A172 (cell line): ENCODE measurements at places on chromosomes 12 and 14.
A peak's percentile ranks its signal among the peaks of the same experiment; 100 is the strongest.

GRCh38 chr14:22265319-22266141 is 323.5 kb downstream of the DAD1 start:
- DNase-seq = no peak

DNA sequence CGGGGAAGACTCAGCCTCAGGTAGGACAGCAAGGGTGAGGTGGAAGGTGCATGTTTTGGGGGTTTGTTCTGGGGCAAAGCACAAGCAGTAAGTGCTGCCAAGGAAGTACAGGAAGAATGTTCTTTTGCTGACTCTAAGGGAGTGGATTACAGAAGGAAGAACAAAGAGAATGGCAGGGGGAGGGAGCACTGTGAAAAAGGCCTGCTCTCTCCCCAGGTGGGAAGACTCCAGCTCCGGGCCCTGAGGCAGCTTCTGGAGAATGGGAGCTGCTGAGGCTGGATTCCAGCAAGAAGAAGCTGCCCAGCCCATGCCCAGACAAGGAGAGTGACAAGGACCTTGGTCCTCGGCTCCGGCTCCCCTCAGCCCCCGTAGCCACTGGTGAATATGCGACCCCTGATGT is 7.0 kb upstream of the PFDN5 start:
- DNase-seq = no peak

- no peak for DNase-seq
Measured at GRCh38 chr12:20039562-20039961, 328.8 kb upstream of the PDE3A start.

DNA sequence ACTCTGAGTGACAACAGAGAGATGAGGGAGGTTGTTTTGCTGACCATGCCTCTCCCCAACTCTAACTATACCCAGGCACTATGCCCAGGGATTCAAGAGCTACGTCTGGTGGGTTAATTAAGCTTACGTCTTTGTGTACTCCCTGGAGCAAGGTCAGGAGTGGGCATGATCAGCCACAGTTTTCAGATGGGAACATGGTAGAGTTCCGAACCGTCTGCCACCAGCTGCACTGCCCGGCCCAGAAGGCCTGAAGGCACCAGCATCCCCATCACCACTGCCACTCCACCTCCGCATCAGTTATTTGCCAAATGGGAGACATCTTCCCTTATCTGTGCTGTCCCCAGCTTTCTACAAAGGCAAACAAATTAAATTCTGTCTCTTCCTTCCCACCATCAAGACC is 11.1 kb upstream of the GPX2 start:
- DNase-seq = no peak

- DNase-seq = no peak
Measured at GRCh38 chr12:124368421-124369032, 73.6 kb downstream of the RFLNA start.

DNA sequence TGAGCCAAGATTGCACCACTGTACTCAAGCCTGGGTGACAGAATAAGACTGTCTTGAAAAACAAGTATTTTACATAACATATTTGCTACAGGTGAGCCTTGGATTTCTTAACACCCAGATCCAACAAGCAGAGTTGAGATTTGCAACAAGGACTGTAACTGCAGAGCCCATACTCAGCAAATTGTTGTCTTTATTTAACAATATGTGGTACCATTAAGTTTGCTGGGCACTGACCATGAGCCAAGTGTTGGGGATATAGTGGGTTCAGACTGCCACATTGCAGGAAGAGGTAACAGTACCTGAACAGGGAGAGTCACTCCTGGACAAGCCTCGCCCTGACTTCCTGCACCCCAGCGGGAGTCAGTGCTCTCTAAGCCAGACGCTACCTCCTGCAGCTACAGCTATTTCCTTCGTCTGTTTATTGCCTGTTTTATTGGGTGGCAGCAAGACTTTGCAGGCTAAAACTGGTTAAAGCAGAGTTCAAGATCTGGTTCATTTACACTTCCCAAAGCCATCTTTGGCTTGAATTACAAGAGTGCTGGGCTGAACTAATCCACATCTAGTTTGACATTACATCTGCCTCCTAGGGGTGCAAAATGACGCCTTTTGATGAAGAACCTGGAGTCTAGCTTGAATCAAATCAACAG is 12.5 kb downstream of the AHSA1 start:
- no peak for DNase-seq

DNA sequence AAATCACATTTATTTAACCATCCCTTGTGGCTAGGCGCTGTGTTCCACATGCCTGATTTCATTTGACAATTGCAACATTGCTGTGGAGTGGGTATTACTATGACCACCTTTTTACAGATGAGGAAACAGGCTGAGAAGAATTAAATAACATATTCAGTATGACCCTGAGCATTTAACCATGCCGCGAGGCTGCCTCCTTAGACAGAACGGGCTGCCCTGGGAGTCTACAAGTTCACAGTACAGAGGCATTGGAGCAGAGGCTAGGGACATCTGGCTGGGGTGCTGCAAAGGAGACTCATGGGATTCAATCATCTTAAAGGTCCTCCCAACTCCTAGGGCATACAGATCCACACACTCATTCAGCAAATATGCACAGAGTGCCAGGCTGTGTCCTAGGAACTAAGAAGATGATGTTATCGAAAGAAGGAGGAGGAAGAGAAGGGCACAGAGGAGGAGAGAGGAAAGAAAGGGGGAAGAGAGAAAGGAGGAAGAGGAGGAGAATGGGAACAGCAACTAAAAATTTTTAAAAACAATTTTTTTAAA is 164.7 kb upstream of the CCND2 start:
- DNase-seq = no peak

DNA sequence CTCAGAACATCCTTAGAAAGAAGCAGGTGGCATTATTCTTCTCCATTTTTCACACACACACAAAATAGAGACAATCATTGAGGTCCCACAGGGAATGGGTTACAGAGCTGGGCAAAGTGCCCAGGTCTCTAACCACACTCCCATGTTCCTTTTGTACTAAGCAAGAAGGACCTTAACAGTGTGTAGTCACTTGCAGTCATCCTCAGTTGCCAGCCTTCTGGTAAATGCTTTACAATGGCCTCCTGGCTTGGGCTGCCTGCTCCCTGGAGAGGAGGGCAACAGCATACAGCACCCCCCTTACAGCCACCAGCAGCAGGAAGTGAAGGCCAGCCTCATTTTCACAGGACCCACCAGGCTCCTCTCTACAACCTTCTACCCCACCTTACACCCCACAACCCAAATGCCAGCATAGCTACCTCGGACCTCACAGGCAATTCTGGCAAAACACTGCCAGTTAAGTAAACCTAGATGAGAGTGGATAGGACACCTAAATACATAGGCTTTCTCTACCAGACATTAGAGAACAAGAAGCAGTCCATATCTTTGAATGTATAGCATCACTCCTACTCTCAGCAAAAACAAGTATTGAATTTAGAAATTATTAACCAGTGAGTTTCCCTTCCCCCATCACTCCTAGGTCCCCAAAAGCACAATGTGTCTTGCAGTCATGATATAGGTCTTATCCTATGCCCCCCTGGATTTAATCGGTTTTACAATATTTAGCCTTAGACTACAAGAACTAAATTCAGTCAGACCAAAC is 88.1 kb downstream of the PPP2R5E start:
- DNase-seq = peak; percentile 18

DNA sequence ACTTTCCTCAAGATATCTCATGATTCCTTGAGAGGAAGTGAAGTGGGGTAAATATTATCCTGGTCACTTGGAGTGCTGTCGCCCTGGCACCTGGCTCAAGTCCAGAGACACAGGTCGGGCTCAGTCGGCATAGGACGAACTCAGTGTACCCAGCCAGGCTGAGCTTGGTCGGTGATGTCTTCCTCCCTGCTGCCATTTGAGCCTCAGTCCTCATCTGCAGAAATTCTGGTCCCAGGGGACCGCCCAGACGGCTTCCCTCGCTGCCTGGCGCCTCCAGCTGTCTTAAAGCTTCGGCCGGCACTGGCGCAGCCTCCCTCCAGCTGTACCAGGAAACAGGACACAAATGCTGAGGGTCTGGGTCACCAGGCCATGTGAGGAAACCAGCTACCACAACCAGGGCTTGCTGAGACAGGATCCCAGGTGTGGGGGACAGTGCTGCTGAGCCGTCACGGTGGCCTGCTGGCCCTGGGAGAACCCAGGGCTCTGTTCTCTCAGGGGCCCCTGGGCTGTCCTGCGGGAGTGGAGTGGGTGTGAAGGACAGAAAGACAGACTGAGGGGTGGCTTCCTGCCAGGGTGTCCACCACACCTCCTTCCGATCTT is 5.0 kb upstream of the KLC1 start:
- DNase-seq = no peak

DNA sequence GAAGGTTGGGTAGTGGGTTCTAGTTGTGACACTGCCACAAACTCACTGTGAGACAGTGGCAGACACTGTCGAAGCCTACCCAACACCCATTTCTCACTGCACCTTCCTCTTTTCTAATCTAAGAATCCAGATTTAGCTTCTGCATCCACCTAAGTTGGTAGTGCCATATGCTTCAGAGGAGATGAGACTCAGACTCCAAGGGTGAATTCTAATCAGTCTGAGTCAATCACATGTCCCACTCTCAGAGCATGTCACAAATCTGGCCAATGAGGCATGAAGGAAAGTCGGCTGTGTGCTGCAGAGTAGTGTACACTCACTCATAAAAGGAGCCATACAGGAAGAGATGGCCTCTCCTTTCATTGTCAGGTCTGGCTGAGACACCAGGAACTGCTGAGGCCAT is 102.1 kb upstream of the RAP1B start:
- DNase-seq = no peak

DNA sequence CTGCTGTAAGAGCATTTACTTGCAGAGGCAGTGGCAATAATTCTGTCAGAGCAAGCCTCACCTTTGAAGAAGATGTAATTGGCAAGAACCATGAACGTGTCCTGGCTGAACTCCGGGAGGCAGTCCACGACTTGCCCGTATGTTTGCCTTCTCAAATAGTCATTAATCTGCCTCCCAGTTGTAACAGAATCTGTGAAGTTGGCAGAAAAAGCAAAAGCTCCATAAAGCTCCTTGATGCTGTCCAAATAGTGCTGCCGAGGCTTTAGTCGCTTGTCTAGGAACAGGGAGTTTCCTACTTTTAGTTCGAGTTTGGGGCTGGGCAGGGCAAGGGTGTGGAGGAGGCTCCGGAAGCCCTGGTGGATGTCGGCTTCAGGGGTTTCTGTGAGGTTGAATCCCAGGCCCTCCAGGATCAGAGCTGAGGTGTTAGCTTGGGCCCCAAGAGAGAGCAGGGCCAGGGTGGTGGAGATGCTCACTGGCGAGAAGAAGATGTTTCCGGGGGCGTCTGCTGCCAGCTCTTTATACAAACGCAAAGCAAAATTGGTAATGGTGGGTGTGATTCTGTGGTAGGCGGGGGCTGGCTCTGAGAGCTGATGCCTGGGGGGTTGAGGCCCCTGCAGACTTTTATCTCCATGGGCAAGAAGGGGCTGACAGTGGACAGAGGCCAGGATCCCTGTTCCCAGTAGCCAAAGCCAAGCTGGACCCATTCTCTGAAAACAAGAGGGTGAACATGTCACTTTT is 4.4 kb downstream of the SERPINA11 start:
- no peak for DNase-seq

DNA sequence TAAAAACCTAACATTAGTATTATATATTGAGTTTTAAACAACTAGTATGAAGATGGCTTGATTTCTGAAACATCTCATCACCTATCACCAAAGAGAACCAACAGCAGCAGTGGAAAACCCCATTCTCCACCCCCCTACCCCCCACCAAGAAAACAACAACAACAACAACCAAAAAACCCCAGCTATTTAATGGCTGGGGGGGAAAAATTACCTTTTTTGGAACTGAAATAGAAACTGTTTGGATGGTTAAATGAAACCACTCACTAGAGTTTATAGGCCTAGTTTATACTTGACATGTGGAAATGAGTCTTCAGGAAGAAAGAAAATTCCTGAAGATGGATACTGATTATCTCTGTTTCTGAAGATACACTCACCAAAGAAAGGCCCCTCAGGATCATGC is 30.3 kb downstream of the PPP2R5E start:
- no peak for DNase-seq

DNA sequence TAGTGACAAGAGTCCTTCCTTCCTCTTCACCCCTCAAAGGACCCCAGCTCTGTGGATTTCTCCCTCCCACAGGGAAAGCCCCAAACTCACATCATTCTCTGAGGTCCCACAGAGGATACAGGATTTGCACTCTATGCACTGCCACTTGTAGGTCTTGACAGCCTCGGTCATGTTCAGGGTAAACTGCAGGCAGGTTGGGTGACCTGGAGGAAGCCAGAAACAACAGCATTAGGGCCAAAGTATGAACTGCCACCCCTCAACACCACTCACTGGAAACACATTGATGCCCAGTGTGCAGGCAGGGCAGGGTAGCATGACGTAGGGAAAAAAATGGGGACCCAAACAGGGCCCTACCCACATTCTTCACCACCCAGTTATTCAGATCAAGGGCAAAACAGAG is 264.4 kb downstream of the DPF3 start:
- no peak for DNase-seq

DNA sequence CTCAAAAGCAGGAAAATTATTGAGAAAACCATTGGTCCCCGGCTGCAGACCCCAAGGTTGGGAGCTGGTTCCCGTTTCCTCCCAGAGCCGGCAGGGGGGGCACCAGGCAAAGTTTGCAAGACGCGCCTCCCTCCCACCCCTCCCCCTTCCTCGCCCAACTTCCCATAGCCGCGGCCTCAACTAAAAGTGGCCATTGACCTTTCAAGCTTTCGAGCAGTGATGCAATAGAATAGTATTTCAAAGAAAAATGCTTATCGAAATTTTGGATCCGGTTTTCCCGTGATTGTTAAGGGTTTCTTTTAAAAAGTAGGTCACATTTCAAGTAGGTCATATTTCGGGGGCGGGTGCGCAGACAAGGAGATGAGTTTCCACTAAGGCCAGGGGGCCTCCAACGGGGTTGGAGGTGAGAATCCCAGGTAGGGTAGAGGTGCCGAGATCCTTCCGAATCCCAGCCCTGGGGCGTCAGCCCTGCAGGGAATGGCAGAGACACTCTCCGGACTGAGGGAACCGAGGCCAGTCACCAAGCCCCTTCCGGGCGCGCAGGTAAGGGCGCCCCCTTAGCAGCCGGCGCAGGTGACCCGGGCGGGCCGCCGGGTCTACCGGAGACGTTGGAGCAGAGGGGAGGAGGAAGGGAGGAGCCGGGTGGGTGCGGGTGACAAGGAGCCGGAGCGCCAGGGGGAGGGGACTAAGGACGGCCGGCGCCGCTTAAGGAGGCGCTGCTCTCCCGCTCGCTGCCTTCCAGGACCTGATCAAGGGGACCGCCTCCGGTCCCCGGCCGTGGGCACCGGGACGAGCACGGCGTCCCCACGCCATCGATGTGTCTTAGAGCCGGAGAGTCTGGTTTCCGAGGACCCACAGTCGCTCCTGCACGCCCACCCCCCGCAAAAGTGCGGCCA is 2.6 kb upstream of the SOCS2 start:
- DNase-seq = peak; percentile 65

DNA sequence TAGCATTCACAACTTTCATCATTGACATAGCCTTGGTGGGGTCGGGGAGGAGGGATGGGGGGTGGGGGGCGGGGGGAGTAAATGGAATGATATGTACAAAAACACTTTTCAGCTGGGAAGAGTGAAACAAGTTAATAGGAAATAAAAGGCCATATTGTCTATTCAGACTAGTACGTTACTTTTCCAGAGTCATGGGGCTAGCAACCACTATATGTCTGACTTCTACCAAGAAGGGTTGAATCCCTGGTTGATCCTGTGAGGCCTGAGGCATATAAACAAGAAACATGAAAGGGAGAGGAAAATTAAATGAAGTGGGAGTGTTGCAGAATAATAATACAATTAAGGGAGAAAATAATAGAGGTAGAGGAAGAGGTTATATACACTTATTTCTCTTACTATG is 225.5 kb downstream of the ERC1 start:
- no peak for DNase-seq

- no peak for DNase-seq
Measured at GRCh38 chr12:117144599-117144998, 45.4 kb upstream of the TESC start.

GRCh38 chr12:87861791-87862190 is 167.4 kb downstream of the C12orf50 start:
- DNase-seq = no peak
